ENCODE measurements at places on chromosomes 5 and 9.

GRCh38 chr5:173001229-173001841 lies 17.8 kb downstream of the ATP6V0E1 start:
- DNase-seq: no peak

DNA sequence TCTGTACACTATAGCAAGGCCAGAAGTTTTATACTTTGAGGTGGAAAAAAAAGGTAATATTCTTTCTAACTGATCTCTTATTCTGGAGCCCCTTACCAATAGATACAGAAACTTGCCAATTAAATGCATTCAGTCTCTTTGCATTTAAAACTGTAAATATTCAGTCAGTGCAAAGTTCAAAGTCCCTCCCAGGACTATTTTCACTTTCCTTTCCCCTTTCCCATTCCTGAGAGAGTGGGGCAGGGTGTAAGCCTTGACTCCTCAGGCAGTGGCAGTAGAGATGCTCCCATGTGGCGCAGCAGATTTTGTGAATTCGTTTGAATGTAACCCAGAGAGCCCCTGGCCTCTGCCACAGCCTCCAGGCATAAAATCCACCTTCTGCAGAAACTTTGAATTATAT lies 29.9 kb downstream of the CETN3 start:
- DNase-seq: no peak

DNA sequence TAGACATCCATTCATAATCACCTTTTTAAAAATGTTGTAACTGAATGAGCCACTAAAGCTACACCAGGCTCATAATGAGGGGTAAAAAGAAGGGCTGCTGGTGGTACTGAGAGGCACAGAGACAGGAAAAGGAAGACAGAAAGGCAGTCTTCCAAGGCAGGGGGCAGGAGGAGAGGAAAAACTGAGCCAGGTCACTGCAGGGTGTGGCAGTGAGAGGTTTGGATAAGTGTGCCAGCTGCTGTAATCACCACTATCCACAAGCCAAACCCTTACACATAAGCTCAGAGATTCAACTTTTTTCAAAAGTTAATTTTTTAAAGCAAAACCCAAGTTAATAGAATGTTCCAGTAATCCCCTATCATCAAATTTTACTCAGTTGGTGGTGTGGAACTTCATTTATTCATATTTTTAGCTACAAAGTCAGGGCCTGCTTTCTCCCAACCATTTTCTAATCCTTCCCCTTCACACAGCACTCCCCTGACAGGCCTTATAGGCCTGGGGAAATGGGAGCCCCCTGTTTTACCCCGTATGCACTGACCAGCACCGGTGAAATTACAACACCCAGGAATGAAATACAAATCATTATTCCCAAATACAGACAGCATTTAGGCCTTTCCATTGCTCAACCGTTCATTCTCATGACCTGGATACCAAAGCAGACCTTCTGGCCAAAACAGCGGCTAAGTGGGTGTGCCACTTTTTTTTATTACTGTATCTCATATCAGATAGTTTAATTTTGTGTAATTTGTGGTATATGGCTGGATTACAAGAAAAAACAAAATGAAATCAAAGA lies 76.3 kb downstream of the EFNA5 start:
- DNase-seq: no peak

GRCh38 chr5:73499187-73499586 lies 945 bp downstream of the BTF3 start:
- DNase-seq: no peak

DNA sequence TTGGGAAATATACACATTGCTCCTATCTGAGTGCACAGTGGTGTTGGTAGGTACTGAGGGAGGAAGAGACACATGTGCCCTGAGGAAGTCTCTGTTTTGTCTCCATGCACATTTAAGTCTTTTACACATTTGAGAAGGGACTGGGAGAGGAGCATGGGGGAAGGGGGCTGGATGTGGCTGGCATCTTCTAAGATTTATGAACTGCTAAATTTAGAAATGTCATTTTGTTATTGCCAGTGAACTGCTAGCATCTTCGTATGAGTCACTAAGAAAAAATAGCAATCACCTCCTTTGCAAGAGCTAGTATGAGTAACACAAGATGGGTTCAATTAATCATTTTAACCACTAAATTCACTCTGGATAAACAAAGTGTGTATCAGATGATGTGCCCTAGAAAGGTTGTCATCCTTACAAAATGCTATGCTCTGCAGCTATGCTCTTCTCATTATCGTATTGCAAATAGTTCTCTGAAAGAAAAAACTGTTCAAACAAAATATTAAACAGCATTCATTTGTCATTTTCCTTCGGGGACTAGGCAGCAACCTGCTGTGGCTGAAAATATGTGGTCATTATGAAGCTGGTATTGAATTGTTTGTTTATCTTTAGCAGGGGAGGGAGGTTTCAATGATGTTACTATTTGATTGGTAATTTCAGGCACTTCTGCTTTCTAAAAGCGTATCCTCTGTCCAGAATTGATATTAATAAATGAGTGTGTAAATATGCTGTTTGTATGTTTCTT lies 236.5 kb downstream of the DMRTA1 start:
- no peak for DNase-seq

All from stimulated activated CD4-positive, alpha-beta T cell treated with anti-CD3 and anti-CD28 coated beads, Interleukin-4, amount 100 ng/mL, for 24 hours (primary cell).